Jurkat, Clone E6-1 (cell line): ENCODE measurements at places on chromosomes 2 and 18.

- DNase-seq: no peak
Measured at GRCh38 chr2:151176661-151177060, 85.0 kb downstream of the RBM43 start.

DNA sequence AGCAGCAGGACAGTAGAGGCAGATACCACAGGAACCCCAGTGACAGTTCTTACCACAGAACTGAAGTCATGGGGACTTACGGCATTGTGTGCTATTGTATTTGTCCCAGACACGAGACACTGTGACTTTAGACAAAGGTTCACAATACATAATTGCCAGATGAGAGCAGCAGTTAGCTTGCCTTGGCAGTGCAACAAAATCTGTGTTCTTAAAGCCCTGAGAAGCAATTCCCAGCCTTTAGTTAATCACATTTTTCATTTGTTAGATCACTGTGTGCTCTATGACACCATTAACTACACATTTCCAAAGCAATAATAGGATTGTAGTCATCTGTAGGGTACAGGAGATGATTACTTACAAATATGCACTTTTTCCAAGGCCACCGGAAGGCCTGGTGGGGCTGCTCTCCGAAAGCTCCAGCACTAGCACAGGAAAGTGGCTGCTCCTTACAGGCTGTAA, 97.5 kb upstream of the LDLRAD4 start:
- no peak for DNase-seq

DNA sequence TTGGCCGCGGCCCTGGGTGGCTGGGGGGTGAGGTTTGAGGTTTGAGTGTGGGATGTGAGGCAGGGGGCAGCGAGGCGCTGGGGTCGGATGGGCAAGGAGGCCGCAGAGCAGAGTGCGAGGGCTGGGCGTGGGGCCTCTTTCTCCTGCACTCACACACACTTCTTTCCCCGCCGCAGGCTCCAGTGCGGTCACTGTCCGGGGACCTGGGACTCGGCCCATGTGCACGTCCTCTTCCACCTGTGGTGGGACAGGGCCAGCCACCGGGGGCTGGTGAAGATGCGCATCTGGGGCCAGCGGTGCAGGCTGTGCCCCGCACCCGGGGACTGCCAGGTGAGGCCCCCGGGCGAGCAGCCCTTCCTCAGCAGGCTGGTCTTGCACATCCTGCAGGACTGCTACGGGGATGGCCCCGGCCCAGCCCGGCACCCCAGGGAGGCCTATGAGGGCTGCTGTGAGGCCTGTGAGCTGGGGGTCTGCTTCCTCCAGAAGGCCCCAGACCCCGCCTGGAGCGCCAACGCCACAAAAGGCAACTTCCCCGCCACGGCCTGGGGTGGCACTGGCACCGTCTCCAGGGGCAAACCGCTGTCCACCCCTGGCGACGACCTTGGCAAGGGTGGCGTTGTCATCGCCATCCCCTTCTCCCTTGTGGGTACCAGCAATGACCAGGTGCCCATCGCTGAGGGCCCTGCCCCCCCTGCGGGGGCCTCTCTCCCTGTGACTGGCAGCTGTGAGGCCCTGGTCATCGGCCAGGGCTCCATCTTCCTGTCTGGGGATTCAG, 2.2 kb downstream of the RTP5 start:
- no peak for DNase-seq

GRCh38 chr18:5894611-5895298, 567 bp downstream of the TMEM200C start:
- DNase-seq: no peak

DNA sequence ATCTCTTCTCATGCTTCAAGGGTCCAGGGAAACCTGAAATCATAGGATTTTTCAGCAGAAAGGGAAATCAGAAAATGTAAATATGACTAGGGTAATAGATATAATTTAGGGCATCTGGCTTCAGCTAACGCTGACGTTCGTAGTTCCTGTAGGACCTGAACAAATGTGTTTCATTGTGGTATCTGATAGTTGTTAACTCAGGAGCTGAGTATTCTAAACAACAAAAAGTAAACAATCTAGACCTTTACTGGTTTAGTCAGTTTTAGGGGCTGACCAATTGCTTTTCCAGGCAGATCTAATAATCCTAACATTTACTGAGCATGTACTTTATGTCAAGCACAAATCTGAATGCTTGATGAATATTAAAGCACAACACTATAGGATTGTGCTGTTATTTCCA, 114.8 kb downstream of the GALNT1 start:
- no peak for DNase-seq

DNA sequence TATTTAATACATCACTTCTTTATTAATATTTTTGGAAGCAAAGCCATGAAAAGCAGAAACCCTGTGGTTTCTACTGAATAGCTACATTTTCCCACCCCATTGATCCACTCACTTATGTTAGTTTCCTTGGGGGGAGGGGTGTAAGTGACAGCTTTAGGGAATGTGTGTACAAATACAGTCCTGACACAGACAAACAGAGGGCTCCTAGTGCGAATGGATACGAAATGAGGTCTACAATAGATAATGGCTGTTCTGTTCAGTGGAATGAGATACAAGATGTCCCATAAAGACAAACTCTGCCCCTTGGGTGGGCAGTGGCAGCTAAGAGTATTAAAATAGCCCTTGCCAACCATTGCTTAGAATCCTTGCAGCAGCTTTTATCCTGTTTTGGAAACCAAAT, 312.9 kb downstream of the NCKAP5 start:
- no peak for DNase-seq

DNA sequence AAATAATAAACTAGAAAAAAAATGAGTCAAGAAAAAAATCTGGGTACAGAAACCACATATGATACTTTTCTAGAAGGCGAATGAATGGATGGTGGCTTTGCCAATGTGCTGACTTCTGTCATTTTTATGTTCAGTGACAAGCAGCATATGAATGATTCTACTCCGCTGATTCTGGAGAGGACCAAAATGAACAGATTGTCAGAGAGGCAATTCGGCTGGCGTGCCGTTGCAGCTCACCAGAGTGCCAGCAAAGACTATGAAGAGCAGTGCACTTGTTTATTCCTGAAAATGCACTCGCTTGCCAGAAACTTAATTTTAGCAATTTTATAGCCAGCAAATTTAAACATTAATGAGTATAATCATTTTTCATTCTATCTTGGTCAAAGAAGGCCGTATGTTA, 105.9 kb upstream of the NYAP2 start:
- DNase-seq: no peak

- DNase-seq: no peak
Measured at GRCh38 chr2:143679617-143680016, 550.4 kb downstream of the ARHGAP15 start.

DNA sequence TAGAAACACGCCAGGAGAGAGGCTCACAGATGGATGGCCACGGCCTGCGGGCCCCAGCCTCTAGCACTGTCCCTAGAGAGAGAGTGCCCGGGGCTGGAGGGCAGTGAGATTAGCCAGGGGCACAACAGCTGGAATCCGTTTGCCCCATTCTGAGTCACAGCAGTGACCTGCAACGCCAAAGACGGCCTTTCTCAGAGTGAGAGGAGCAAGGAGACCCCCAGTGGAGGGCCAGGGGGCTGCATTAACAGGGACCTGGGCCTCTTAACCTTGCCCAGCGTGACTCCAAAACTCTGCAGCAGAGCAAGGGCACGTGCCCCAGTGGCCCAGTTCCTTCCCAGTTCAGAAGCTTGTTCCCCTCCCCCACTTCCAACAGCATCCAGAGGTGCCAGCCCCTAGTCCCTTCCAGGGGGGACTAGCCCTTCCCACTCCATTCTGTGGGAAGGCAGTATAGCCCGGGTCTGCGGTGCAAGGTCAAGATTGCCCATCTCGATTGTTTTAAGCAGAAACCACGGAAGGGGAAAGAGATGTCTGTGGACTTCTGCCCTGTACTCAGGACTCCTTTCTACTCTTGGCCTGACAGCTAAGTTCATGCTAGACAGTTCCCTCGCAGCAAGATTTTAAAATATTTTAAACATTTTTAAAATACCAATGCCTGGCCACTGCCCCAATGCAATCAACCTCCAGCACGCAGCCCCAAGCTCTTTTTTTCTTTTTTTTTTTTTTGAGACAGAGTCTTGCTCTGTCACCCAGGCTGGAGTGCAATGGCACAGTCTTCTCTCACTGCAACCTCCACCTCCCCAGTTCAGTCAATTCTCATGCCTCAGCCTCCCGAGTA, 50.9 kb upstream of the BIN1 start:
- DNase-seq: no peak

DNA sequence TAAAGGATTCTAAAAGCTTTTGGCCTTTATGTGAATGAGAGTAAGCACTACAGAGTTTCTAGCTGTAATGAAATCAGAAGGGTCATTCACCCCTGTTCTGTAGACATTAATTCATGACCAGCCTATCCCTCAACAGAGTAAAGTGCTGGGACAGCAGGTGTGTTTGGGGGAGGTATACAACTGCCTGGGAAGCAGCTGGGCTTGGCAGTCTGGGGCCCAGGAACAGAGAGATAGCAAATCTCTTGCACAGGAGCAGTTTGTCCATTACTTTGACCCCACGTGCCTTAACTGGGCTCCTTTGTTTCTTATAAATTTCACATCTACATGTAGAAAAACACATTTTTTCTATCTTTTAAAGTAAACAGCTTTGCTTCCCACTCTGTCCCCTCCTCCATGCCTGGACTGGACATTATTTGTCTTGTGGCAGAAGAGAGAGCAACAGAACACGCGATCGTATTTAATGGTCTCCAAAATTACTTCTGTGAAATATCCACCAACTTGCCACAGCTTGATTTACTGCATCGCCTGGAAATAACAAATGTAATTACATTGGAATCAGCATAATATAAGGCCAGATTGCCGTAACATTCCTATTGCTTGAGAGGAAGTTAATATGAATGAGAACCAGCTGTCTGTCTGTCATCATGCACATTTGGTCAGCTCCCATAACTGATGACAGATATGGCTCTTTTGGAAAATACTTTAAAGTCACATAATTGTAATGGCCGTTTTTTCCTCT, 263.8 kb downstream of the RBM43 start:
- no peak for DNase-seq

- no peak for DNase-seq
Measured at GRCh38 chr2:83584672-83585071, 874.4 kb downstream of the SUCLG1 start.

DNA sequence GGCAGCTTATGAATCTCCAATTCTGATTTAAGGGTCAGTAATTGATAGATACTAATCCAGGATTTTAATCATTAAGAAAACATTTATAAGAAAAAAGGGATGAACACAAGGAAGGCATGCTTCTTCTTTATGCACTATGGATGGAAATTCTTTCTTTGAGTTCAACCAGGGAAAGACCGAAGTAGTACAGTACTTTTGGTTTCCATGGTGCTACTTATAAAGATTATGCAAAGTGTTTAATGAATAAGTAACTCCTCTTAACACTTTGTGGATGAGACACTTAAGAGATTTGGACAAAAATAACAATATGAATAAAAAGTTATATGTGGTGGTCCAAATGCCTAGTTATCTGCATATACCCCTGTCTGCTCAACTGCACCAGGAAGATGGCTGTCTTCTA, 666.5 kb upstream of the FANCL start:
- no peak for DNase-seq

- no peak for DNase-seq
Measured at GRCh38 chr2:232974396-232974795, 38.7 kb downstream of the NGEF start.

- DNase-seq: no peak
Measured at GRCh38 chr2:53622141-53622540, 145.5 kb upstream of the CHAC2 start.
